ENCODE measurements at places on chromosomes 4 and X.

GRCh38 chrX:154505734-154506133, 10.3 kb downstream of the FAM3A start:
- no peak for DNase-seq

GRCh38 chr4:184895012-184895695, 69.4 kb upstream of the ACSL1 start:
- DNase-seq = no peak

DNA sequence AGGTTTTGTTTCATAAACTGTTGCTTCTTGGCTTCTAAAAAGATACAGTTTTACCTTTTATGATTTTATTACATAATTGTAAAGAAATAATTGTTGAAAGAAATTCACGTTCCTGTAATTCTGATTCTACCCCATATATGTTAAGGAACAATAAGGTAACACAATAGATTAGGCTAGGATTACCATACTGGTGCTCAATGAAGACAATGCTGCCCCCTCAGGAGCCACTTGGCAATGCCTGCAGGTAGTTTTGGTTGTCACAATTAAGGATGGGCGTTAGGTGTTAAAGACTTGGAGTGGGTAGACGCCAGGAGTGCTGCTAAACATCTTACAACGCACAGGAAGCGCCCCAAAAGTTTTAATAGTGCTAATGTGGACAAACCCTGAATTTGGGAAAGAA, 133.2 kb downstream of the NLGN4X start:
- no peak for DNase-seq

- no peak for DNase-seq
Measured at GRCh38 chr4:113639326-113639725, 122.2 kb downstream of the CAMK2D start.

GRCh38 chr4:165872461-165873297, at the start of gene TLL1:
TLL1 (plus strand) TSS chr4:165873237; CDS start chr4:165873905, 668 bp downstream.
- DNase-seq = no peak

DNA sequence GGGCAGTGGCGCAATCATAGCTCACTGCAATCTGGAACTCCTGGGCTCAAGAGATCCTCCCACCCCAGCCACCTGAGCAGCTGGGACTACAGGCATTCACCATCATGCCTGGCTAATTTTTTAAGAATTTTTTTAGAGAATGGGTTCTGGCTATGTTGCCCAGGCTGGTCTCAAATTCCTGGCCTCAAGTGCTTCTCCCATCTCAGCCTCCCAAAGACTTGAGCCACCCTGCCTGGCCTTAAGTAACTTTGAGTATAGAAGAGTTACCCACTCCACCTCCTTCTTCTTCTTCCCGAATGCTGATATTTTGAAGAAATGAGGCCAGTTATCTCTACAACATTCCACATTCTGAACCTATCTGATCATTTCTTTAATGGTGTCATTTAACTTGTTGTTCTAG, 72.4 kb upstream of the WWC2 start:
- no peak for DNase-seq

DNA sequence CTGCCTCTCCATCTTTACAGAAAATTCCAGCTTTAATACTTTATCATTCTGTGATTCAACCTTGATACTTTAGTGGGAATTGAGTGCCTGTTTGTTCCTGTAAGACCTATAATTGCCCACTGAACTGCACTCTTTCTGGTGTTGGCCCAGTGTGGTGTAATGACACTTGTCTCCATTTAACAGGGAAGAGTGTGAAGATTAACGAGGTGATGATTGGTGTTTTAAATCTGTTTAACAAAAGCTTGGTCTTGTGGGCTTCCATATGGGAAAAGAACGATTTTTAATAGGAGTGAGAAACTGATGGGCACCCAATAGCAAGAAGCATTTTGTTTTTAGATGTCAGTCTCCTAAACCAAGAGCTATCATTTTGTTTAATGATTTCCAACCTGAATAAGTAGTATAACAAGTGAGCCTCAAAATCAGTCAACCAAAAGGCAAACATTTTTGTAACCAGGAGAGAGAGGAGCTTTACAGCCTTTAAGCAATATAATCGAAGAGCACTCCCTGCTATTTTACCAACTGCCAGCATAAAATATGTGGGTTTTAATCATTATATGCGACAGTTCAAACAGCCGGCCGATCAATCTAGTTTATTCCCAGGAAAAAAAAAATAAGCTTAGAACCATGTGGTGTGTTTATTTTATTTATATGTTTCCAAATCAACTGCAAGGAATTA, 50.2 kb downstream of the SUPT20HL1 start:
- DNase-seq = no peak

GRCh38 chr4:7785017-7785416, 154.6 kb downstream of the AFAP1 start:
- no peak for DNase-seq

GRCh38 chrX:9997041-9997440, 29.9 kb downstream of the CLDN34 start:
- no peak for DNase-seq

DNA sequence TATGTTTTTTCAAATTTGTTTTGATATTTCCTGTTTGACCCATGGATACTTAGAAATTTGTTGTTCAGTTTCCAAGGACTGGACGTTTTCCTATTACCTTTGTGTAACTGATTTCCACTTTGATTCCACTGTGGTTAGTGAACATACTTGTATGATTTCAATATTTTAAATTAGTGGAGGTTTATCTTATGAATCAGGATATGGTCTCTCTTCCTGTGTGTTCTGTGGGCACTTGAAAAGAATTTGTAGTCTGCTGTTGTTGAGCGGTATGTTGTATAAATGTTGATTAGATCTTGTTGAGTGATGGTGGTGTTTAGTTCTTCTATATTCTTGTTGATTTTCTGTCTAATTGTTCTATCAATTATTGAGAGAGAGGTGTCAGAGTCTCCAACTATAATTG, 21.2 kb upstream of the LAMTOR3 start:
- DNase-seq = no peak

GRCh38 chr4:80202190-80202711, 4.9 kb downstream of the PRDM8 start:
- peak; percentile 70 for DNase-seq

DNA sequence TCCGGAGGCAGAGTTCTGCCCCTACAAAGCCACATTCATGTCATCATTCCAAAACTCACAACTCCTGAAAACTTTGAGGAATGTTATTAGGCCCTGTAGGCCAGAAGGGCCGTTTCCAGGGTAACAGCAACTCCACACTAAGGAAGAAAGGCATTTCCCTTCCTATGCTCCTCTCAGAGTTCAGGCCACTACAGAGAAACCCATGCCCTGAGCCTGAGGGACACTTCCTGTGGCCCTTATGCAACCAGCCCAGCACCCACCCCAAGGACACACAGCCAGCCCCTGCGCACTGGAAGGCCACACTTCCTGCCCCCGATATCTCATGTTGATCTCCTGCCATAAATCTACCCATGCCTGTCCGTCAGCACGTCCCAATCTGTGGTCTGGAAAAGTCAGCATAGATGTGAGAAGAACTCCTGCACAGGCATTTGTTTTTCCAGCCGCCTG, 289.3 kb downstream of the BCOR start:
- DNase-seq = no peak

DNA sequence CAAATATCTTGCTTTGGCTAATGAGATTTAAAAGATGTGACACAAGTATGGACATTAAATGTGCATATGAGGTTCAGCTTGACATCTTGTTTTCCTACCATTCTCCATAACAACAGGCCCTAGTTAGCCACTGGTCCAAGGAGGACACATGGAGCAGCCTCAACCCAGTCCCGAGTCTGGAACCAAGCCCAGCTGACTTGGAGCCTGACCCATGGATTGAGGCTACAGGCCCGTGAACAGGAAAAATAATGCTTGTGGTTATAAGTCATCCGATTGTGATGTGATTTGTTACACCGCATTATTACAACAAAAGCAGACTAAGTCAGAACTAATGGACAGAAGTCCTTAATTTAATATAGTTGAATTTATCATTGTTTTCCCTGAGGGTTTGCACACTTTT, 123.2 kb upstream of the BANK1 start:
- DNase-seq = no peak

DNA sequence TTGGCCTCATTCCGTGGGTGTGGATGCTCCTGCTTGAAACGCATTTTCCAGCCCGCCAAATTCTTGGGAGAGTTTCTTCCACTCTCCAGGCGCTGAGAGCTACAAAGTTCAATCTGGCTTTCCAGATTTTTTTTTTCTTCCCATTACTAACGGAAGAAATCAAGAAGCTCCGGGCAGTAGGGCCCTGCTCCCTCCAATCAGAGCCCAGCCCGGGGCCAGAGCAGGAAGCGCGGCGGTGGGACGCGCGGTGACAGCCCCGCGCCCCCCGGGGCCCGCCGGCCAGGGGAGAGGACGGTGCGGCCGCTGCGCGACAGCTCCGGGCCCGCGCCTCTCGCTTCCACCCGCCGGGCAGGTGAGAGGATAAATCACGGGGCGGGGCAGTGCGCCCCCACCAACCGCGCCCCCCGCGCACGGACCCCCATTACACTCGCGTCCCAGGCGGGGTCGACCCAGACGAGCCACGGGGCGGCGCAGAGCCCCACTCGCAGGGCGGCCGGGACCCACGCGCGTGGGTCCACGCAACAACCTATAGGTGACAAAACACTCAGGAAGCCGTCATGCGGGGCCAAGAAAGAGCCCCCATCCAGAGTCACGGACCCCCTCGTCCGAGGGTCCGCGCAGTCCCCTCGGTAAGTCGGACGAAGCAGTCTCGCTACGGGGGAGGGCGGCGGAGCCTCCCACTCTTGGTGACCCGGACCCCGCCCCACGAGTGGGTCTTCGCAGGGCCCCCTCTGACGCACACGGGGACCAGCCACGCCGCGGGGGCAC, 868 bp downstream of the AFAP1 start:
- DNase-seq = peak; percentile 7

DNA sequence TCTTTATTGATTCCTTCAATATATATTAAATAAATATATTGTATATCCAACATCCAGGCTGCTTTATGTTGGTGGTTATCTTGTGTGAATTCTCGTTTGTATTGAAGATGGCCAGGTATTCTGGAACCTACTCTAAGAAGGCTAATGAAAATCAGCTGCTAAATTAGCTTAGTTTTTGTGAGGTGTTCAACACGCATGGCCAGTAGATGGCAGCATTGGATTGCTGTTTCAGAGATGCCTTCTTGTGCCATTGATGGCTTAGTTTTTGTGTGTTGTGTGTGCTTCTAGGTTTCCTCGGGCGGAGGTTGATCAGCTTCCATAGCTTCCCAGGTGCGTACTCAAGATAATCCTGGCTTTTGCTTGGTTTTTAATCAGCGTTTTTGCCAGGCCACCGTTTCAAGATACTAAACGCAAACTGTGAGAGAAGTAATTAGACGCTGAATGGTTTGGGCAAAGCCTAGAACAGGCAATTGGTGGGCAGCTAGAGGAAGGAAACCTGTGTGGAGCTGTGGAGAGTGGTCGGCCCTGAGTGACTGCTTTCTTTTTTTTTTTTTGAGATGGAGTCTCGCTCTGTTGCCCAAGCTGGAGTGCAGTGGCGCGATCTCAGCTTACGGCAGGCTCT, 15.1 kb downstream of the NOCT start:
- peak; percentile 53 for DNase-seq

DNA sequence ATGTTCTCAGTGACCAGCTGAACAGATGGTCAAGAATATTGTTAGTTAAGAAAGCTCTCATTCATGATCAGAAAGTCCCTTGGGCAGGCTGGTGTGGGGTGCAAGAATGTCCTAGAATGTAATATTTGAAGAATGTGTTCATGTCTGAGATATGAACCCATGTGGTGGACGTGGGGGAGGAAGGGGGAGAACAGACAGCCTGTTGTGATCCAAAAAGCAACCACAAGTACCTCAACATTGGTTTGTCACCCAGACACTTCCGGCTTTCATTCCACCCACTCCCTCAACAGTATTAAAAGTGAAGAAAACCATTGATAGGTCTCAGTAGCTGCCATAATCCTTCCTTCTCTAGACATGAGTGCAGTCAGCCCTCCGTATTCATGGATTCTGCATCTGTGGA, 82.2 kb downstream of the MAML3 start:
- peak; percentile 26 for DNase-seq

GRCh38 chr4:94680176-94680862, 77.4 kb upstream of the BMPR1B start:
- DNase-seq = no peak

DNA sequence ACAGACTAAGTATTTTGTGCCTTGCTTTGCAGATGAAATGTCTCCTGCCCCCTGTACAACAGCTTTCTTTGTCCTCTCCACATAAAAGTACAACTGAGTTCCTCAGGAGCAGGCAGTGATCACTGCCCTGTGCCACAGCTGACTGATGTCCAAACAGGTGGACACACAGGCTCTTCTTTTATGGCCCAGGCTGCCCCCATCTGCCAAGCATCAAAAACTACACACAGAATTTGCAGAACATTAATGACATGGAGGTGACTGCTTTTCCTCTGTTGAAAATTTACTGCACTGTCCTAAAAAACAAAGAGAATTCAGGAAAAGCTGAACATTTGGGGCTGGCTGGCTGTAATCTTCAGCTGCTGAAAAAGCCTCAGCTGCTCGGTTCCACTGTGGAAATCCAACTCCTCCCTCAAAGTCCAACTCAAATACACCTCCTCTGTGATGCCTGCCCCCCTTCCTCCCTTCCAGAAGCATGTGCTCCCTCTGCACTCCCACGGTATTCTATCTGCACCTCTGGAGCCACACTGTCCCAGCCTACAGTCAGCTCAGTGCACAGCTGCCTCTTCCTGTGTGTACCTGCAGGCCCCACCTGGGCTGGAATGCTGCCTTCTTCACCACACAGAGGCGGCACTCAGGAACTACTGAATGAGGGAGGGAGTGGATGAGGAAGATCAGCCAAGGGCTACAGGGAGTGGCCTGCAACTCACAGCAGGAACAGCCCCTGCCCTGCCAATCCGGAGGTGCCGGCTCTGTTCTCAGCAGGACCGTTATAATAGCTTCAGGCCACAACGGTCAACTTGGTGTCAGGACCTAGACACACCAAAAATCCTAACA, 10.3 kb downstream of the AFAP1 start:
- DNase-seq = no peak
